ENCODE measurements at places on chromosomes 13 and 19.

DNA sequence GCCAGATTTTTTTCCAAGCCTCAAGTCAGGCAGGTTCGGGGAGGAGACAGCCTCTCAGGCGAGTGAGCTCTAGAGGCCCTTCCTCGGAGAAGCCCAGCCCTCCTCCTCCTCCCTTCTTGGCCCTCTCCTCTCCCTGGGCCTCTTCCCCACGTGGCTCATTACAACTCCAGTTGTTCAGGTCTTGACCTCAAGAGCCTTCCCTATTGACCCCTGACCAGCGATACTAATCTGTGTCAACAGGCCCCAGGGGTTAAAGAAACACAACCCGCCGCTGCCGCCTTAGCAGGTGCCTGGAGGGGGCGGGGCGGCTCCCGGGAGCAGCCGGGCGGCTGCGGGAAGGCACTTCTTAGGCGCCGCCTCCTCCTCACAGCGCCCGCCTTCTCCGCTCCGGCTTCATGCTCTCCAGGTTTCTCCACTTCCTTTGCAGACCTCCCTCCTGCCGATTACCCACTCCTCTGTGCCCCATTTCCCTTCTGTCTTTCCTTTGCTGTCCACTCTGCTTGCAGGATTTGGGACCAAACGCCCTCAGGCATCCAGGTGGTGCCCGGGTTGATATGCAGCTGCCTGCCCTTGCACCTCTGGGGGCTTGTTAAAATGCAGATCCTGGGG lies 51.0 kb downstream of the LYL1 start:
- DNase-seq, result peak; percentile 87

- DNase-seq, result peak; percentile 92
Observed at GRCh38 chr19:2887391-2887914, 13.3 kb upstream of the ZNF57 start.

- no peak for DNase-seq
Observed at GRCh38 chr13:79973533-79973963, 367.4 kb downstream of the SPRY2 start.

DNA sequence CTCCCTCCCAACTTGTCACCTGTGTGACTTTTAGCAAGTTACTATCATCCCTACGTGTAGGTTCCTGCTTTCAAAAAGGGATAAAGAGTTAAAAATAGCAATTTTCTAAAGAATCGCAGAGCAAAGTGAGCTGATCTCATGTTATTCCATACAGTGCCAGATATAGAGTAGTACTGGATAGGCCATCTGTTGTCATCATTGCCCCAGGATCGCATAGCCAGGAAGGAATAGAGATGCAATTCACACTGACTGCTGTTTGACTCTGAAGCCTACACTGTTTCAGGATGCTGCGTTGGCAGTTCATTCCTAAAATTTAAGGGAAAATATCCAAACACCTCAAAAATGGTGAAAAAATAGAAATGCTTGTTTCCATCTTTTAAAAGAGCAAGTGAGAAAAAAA lies 138.9 kb downstream of the SHISA2 start:
- no peak for DNase-seq

- DNase-seq, result no peak
Observed at GRCh38 chr19:57434386-57435061, 601 bp upstream of the ZNF749 start.

DNA sequence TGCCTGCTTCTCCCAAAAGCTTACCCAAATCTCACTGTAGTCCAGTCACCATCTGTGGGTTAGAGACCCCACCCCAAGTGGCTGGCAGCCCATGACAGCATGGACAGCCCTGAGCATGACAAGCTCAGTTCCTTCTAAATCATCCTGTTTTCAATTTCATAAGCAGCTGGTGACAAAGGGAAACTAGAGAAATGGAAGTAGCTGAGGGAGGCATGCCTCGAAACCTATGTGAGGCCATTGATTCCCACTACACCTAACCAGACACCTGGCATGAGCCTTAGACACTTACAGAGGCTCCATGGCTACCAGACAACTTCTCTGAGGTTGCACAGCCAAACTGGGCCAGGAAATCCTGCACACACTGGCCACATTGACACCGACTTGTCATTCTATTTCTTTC lies 56.2 kb downstream of the ABCC4 start:
- no peak for DNase-seq

DNA sequence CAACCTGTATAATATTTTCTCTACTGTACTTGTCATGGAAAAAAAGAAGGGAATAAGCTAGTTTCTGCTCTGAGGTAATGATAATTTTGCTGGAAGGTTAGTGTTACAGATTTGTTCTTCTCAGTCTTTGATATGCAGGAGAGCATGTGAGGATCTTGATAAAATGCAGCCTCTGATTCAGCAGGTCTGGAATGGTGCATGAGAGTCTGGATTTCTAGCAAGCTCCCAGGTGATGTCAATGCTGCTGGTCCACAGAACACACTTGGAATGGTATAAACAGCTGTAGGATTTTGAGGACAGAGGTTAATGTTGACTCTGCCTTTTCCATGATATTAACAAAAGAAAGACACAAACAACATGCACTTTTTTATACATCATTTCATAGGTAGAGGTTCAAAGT lies 173.6 kb downstream of the NDFIP2 start:
- DNase-seq, result no peak

DNA sequence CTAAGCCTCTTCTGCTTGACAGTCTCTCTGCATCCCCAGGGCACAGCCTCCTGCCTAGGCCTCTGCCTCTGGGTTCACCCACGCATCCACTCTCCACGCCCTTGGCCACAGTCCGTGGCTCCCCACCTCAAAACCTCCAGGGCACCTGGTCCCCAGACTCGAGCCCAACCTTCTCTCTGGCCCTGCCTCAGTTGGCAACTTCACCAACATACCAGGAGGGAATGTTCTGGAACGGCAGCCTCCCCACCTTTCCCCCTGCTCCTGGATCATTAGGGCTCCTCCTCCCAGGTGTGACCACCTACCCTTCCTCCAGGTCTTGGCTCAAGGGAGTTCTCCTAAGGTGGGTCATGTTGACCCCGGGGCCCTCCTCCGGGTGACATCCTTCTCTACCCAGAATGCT lies 69.1 kb downstream of the SOX1 start:
- DNase-seq, result no peak

DNA sequence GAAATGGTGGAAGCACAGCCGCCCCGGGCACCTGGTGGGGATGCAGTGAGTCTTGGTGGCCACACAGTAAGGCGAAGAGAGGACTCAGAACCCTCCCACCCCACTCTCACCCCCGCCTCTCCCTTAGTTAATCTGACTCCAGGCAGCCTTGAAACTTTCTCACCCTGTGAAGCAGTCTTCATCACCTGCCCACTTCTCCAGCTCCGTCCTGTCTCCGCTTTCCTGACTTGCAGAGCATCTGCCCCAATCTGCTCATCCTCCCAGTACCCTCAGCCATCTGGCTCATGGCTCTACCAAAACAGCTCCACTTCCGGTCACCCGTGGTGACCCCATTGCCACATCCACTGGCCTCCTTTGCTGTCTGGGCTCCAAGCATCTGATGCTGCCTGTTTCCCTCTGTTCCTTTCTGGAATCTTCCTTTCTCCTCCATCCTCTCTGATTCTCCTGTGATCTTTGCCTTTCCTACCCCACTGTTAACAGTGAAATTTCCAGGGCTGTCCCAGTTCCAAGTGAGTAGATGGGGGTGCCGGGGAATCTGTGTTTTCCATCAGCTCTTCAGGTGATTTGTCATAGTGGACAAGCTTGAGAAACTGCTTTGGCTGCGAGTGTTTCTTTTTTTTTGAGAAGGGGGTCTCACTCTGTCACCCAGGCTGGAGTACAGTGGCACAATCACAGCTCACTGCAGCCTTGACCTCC lies 4.3 kb downstream of the USF2 start:
- DNase-seq, result no peak

- no peak for DNase-seq
Observed at GRCh38 chr19:2978772-2979171, 1.4 kb downstream of the TLE6 start.

- DNase-seq, result peak; percentile 60
Observed at GRCh38 chr19:10896851-10897526, 25.6 kb downstream of the CARM1 start.

DNA sequence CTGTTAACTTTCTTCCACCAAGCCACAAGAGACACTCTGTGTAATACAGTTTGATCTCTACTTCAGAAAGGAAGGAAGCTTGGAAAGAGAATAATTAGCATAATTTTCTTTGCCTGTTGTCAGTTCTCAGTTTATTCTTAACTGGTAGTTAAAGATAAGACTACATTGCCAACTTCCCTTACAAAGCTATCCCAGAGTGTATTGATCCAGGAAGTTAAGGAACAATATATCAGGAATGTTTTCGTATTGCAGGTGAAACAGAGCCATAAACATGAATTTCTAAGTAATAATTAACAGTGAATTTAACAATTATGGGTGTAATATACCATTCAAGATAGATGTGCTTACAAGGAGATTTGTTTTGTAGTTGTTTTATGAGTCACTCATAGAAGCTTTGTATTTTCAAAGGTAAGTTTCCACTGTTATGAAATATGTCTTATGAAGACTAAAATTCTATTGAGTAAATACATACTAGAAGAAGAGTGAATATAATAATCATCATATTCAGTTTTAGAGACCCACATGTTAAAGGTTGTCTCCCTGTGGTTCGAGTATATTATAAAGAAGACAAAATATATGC lies 88.4 kb upstream of the KLF5 start:
- DNase-seq, result peak; percentile 61
